ENCODE measurements at places on chromosomes 7 and 10. TPM values are rescaled to one million over a fixed set of nuclear protein-coding genes. Genes with fewer than 3 reads are reported as not detected.

Gene TET1
- polyA plus RNA-seq, result under 0.01 TPM

Gene ADRB1
- 0.23 TPM for polyA plus RNA-seq

Gene CLRN3
- 88.9 TPM for polyA plus RNA-seq

- peak; percentile 82 for DNase-seq
Observed at GRCh38 chr10:103451091-103451813, 918 bp downstream of the CALHM2 start.

DNA sequence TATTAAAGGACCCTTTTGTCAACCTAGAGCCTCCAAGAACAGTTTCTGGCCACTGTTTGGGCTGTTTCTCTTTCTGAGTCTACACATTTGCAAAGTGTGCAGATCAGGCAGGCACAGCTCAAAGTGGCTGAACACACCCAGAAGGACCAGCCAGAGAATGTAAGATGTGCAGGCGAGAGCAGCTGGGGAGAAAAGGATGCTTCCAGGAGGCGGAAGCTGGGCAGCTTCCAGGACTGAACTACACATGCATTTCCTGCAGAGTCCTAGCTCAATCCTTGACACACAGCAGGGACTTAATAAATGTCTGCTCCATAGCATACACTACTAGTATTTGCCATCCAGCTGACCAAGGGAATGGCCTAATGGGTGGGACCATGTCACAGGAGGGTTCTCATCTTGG is 70.9 kb downstream of the CTBP2 start:
- peak; percentile 71 for DNase-seq

DNA sequence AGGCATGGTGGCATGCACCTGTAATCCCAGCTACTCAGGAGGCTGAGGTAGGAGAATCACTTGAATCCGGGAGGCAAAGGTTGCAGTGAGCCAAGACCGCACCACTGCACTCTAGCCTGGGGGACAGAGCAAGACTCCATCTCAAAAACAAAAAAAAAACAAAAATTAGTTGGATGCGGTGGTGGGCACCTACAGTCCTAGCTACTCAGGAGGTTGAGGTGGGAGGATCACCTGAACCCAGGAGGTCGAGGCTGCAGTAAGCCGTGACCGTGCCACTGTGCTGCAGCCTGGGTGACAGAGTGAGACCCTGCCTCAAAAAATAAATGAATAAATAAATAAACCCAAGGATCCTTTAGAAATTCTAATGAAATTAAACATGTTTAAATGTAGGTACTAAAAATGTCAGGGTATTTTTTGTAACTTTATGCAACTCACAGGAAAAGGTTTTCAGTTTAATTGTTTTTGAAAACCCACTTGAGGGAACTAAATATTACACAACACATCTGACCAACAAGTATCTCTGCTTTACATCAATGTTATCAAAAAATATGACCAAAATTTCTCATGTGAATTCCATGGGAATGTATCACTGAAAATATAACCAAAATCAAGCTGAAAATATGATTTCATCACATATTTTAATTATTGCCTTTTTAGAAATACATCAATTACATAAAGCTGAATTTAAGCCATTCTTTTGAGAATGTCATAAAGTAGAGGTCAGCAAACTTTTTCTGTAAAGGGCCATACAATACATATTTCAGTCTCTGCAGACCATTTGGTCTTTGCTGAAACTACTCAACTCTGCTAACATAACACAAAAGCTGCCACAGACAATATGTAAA is 23.9 kb downstream of the UPF2 start:
- DNase-seq, result no peak

Gene PDZD7
- 0.70 TPM for polyA plus RNA-seq

Gene CUBN
- polyA plus RNA-seq, result 0.25 TPM

All from sigmoid colon (tissue), 7 donors.